ENCODE measurements at places on chromosomes 4 and X.

- DNase-seq, result no peak
Observed at GRCh38 chrX:3763111-3763510, 49.7 kb upstream of the PRKX start.

GRCh38 chr4:158999166-158999682 is 103.7 kb upstream of the RAPGEF2 start:
- no peak for DNase-seq

GRCh38 chr4:82610041-82610440 is 48.3 kb upstream of the TMEM150C start:
- no peak for DNase-seq

GRCh38 chrX:45001048-45001447 is 128.1 kb downstream of the KDM6A start:
- DNase-seq, result no peak

GRCh38 chrX:53305219-53305995 is 24.0 kb upstream of the IQSEC2 start:
- DNase-seq, result no peak
